ENCODE measurements at places on chromosomes 3 and 15.
A peak's percentile ranks its signal among the peaks of the same experiment; 100 is the strongest.

DNA sequence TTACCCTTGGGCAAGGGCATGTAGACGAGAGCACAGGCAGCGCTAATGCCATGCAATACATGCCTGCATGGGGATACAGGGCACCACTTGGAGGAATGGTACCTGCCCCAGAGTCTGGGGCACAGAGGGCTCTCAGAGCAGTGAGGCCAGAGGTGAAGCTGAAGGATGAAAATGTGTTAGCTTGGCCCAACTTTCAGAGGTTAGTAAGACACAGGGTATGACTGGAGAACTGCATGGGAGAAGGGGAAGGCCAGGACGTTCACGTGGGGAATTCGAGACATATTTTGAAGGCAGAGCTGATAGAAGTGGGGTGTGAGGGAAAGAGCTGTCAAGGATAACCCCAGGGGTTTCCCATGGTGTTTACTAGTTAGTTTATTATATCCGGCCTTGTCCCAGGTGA is 19.6 kb downstream of the CSRNP1 start:
- no peaks in the 10 kb centered on the region for H3K27me3 ChIP-seq
- no peak overlapping the region for H3K4me3 ChIP-seq
- no peaks in the 10 kb centered on the region for H3K4me1 ChIP-seq
- no peak for DNase-seq

DNA sequence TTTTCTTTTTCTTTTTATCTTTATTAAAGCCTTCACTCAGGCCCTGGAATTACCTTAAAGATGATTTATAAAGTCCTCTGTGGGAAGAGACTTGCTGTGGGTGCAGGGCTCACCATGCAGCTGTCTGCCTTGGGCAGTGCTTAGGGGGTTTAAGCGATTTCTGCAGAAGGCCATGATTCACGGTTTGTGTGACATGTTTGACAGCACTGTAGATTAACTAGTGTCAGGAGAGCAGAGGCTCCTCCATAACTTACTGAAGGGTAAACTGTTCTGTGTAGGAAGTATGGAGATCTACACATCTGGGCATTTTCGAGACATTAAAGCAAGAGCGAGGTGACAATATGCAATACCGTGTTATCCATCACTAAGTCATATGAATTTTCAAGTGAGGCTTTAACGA is 137.7 kb downstream of the LRIG1 start:
- no peak for DNase-seq
- H3K4me1 ChIP-seq: no peaks in the 10 kb centered on the region
- H3K4me3 ChIP-seq: no peak overlapping the region

DNA sequence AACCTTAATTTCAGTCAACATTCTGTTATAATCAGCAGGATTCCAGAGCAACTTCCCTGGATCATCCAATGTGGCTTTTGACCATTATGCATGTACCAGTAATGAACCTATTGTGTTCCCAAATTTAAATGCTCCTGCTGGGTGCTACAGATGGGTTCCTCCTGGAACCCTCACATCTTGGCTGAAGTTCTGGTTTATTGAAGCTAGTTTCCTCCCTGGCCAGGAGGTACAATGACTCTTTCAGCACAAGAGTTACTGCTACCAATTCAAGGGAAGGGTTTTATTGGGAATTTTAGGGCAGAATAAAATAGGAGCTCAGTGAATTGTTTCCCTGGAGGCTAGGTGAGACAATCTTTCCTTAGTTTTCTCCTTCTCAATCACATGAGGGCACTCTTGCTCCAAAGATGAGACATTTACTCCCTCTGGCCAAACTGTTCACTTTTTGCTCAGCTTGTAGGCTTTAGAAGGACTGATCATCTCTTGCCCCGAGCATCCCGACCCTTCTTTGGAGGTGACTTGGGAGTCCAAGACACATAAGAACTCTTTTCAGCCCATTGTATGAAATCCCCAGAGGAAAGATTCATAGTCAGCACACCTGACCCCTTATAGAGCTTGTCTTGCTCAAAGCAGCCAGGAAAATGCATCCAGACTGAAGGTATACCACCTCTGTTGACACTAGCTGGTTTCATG is 8.8 kb upstream of the NPHP3 start:
- H3K4me3 ChIP-seq: no peak overlapping the region
- H3K27ac ChIP-seq: no peak overlapping the region
- H3K36me3 ChIP-seq: no peaks in the 10 kb centered on the region
- peak; percentile 47 for DNase-seq

- DNase-seq: no peak
- no peaks in the 10 kb centered on the region for H3K4me1 ChIP-seq
- H3K27ac ChIP-seq: no peak overlapping the region
- H3K27me3 ChIP-seq: no peaks in the 10 kb centered on the region
- H3K4me3 ChIP-seq: no peak overlapping the region
- no peaks in the 10 kb centered on the region for H3K36me3 ChIP-seq
These were observed 37.2 kb downstream of the EEFSEC start for GRCh38 chr3:128190501-128190900.

DNA sequence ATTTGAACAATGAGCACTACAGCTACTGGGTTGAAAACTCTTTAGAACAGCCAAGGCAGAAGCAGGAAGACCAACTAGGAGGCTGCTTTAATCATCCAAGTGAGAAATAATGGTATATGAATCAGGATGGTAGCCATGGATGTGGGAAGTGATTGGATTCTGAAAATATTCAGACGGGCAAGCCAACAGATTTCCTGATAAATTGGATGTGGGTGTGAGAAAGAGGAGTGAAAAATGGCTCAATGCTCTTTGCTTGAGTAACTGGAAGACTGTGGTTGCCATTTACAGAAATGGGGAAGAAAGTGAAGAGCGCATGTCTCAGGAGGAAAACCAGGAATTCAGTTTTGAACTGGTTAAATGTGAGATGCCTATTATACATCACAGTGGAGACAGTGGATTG is 50.4 kb downstream of the ISL2 start:
- no peak overlapping the region for H3K27ac ChIP-seq
- no peak for DNase-seq
- H3K4me1 ChIP-seq: peaks cover 18% of the 10 kb centered on the region
- no peaks in the 10 kb centered on the region for H3K36me3 ChIP-seq

DNA sequence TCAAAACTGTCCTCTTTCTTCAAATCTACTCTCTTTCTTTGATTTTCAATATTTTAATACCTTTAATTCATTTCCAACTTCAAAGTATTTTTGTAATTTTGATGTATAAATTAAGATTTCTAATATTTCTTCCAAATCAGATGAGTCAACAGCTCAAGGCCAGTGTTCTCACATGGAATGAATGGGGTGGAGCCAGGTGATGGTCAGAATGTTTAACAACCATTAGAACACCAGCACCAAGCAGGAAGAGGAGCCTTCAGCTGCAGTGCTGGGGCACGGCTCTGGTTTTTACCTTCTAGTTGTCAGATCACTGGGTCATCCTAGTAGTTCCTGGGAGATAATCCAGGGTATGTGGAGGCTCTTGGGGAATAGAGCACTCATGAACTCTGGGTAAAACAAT is 494.5 kb upstream of the PDZRN3 start:
- no peak overlapping the region for H3K4me3 ChIP-seq
- H3K4me1 ChIP-seq: no peaks in the 10 kb centered on the region
- no peaks in the 10 kb centered on the region for H3K27me3 ChIP-seq
- DNase-seq: no peak
- H3K27ac ChIP-seq: no peak overlapping the region

DNA sequence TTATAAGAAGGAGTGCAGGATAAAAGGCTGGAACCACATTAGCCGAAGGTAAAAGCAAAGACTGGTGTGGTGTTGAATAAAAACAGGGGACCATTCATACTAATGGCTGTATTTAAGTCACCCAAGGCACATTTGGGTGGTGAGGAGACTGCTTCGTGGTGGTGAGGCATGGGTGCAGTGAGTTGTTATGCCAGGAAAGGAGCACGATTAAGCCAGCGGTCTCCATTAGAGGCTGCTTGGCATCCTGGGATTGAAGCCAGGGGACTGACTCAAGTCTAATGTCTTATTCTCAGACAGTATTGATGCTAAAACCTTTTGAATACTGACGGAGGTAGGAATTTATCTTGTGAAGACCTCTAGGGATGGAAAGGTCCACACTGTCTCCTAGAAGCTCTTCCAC is 21.9 kb downstream of the FEM1B start:
- no peak for DNase-seq
- H3K27me3 ChIP-seq: no peaks in the 10 kb centered on the region
- H3K27ac ChIP-seq: no peak overlapping the region
- no peaks in the 10 kb centered on the region for H3K36me3 ChIP-seq
- H3K4me1 ChIP-seq: peaks cover 14% of the 10 kb centered on the region
- H3K4me3 ChIP-seq: no peak overlapping the region

- no peaks in the 10 kb centered on the region for H3K27me3 ChIP-seq
- H3K4me1 ChIP-seq: peaks cover 21% of the 10 kb centered on the region
- no peak for DNase-seq
These were observed 384 bp upstream of the LEKR1 start for GRCh38 chr3:156825795-156826143.

DNA sequence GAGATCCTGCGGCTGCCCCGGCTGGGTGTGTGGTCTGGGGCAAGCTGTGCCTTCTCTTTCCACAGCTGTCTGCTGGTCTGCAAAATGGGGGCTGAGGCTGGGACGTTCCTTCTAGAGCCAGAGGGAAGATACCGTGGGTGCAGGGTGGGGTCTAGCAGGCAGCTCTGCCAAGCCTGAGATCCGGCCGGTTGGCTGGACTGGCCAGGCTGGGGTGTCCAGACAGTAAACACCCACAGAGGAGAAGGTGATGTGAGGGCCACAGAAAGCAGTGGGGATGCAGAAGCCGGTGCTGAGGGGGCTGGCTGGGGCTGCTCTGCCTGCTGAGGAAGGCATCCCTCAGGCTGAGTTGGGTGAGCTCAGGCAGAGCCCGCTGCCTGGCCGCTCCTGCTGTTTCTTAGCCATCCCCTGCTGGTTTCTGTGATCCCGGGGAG is 46.1 kb downstream of the FBLN2 start:
- H3K4me3 ChIP-seq: no peak overlapping the region
- peak overlapping the region; percentile 79 for H3K27ac ChIP-seq
- H3K4me1 ChIP-seq: peaks cover 40% of the 10 kb centered on the region
- DNase-seq: no peak
- no peaks in the 10 kb centered on the region for H3K27me3 ChIP-seq

DNA sequence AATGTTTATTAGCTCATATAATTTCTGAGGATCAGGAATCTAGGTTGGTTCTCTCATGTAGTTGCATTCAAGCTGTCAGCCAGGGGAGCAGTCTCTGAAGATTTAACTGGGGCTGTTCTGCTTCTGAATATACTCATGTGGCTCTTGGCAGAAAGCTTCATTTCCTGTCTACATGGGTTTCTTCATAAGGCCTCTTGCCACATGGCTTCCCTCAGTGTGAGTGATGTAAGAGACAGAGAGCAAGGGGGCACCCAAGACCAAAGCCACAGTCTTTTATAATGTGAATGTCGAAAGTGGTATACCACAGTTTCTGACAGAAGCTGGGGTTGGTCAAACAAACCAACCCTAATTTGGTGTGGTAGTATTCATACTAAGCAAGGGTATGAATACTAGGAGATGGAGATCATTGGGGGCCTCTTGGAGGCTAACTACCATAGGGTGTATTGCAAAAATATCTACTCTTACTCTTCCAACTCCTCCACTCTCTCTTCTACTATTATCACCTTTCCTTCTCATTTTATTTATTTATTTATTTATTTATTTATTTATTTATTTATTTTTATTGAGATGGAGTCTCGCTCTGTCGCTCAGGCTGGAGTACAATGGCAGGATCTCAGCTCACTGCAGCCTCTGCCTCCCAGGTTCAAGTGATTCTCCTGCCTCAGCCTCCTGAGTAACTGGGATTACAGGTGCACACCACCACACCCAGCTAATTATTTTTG is 123.8 kb downstream of the B3GALNT1 start:
- H3K27me3 ChIP-seq: no peaks in the 10 kb centered on the region
- H3K36me3 ChIP-seq: no peaks in the 10 kb centered on the region
- no peak for DNase-seq
- no peak overlapping the region for H3K4me3 ChIP-seq
- no peaks in the 10 kb centered on the region for H3K4me1 ChIP-seq

- no peaks in the 10 kb centered on the region for H3K4me1 ChIP-seq
- no peaks in the 10 kb centered on the region for H3K36me3 ChIP-seq
- DNase-seq: no peak
- H3K27me3 ChIP-seq: no peaks in the 10 kb centered on the region
- H3K27ac ChIP-seq: no peak overlapping the region
These were observed 299.4 kb upstream of the RORA start for GRCh38 chr15:61528581-61528910.

DNA sequence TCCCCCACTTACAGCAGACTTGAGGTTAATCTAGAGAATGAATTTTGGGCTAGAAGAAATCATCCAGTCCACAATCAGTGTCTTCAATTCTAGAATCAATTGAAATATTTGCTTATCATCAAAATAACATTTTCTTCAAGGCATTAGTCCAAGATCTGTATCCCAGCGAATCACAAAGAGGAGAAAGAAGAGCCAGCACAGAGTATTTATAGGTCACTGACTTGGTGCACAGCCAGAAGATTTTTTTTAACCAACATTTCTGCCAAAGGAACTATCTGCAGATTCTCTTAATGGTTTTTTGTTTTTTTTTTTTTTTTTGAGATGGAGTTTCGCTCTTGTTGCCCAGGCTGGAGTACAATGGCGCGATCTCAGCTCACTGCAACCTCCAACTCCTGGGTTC is 178.2 kb downstream of the TNIK start:
- H3K4me1 ChIP-seq: no peaks in the 10 kb centered on the region
- H3K27me3 ChIP-seq: no peaks in the 10 kb centered on the region
- no peak overlapping the region for H3K27ac ChIP-seq

- H3K4me3 ChIP-seq: no peak overlapping the region
- peaks cover 10% of the 10 kb centered on the region for H3K4me1 ChIP-seq
- peak; percentile 38 for DNase-seq
- peak overlapping the region; percentile 93 for H3K27ac ChIP-seq
- H3K36me3 ChIP-seq: peaks cover 2% of the 10 kb centered on the region
These were observed 1.2 kb upstream of the SNAPC5 start for GRCh38 chr15:66498501-66499386.

DNA sequence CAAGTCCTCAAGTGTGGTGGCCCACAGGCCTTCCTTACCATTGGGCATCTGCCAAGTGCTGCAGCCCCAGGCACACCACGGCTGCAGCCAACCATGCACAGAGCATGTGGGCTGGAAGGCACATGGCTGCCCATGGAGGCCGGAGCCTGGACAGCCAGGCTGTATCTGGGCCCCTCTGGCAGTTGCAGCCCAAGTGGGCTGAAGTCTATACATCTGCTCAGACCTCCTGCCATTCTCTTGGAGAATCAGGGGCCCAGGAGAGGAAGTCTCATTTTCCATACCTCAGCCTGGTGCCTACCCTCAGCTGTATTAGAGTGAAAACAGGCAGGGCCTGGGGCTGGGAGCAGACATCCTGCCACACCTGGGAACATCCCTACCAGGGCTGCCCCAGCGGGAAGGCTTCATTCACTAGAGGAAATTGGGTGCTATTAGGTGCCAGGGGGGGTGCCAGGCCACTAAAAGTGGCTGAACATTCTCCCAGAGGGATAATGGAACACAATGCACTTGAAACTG is 48.0 kb upstream of the SLCO2A1 start:
- H3K27ac ChIP-seq: no peak overlapping the region
- H3K4me1 ChIP-seq: no peaks in the 10 kb centered on the region
- H3K27me3 ChIP-seq: no peaks in the 10 kb centered on the region
- no peak overlapping the region for H3K4me3 ChIP-seq

- no peak for DNase-seq
- no peaks in the 10 kb centered on the region for H3K36me3 ChIP-seq
- no peak overlapping the region for H3K27ac ChIP-seq
- no peak overlapping the region for H3K4me3 ChIP-seq
These were observed 25.5 kb downstream of the SLC35A5 start for GRCh38 chr3:112587336-112587735.

GRCh38 chr3:90180096-90180495 is 1072.7 kb downstream of the EPHA3 start:
- H3K27me3 ChIP-seq: no peaks in the 10 kb centered on the region
- H3K36me3 ChIP-seq: no peaks in the 10 kb centered on the region
- H3K27ac ChIP-seq: no peak overlapping the region
- no peaks in the 10 kb centered on the region for H3K4me1 ChIP-seq
- no peak for DNase-seq

GRCh38 chr3:197586181-197586580 is 30.4 kb upstream of the BDH1 start:
- no peak overlapping the region for H3K27ac ChIP-seq
- H3K36me3 ChIP-seq: no peaks in the 10 kb centered on the region
- H3K4me3 ChIP-seq: no peak overlapping the region
- H3K27me3 ChIP-seq: no peaks in the 10 kb centered on the region

Measured in Caco-2 (cell line).